ENCODE measurements at places on chromosomes 12 and 14.

DNA sequence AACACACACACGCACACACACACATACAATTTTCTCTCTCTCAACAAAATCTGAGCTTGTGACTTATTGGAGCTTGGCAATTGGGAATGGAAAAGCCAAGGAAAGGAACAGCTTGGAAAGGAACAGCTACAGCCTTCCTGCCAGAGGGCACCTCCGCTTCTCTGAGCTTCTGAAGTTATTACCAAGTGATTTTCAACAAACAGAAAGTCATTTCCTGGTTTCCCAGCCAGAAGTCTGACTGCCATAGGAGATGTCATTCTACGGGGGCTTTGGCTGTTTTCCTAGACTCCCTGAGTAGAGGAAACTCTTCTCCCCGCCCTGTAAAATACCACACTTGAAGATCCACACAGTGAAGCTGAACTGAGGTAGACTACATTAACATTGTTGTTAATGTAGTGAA lies 198.3 kb downstream of the CFAP54 start:
- no peak for DNase-seq

DNA sequence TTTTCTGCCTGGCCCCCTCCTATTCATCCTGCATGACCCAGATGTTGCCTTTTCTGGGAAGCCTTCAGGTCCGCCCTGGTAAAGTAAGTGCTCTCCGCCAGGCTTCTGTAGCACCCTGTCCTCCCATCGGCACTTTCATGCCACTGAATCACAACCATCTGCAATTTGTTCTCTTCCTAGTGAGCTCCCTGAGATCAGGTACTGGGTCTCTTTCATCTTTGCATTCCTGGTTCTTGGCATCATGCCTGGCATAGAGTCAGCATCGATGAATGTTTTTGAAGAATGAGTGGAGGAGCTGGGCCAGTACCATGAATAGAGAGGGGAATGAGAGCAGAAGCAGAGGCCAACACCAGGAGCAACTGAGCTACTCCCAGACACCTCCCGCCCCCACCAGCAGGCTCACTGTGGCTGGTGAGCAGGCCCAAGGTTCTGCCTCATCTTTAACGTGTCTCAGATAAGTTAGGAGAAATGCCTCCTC lies 13.1 kb downstream of the ZDHHC22 start:
- no peak for DNase-seq

DNA sequence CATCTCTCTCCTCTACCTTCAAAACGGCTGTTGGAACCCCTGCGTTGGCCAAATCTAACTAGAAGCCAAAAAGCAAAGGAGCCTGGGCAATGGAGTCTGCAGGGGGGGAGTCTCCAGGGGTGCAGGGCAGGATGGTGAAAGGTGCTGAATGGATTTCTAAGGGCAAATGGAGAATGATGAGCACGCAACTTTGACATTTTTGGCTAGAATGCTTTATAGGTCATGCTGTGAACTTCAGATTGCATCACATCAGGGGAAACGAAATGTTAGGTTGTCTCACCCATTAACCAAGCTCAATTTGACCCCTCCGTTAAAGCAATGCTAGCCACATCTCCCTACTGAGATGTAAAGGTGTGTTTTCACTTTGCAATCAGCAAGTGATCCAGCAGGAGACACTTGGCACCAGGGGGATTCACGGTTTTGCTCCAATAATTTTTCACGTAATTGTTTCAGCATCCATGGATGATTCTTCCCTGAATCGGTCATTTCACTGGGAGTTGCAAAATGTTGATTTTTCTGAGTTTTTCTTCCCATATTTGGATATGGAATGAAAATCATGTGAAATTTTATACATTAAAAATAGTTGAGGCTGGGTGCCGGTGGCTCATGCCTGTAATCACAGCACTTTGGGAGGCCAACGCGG lies 78.0 kb upstream of the MDM1 start:
- no peak for DNase-seq

DNA sequence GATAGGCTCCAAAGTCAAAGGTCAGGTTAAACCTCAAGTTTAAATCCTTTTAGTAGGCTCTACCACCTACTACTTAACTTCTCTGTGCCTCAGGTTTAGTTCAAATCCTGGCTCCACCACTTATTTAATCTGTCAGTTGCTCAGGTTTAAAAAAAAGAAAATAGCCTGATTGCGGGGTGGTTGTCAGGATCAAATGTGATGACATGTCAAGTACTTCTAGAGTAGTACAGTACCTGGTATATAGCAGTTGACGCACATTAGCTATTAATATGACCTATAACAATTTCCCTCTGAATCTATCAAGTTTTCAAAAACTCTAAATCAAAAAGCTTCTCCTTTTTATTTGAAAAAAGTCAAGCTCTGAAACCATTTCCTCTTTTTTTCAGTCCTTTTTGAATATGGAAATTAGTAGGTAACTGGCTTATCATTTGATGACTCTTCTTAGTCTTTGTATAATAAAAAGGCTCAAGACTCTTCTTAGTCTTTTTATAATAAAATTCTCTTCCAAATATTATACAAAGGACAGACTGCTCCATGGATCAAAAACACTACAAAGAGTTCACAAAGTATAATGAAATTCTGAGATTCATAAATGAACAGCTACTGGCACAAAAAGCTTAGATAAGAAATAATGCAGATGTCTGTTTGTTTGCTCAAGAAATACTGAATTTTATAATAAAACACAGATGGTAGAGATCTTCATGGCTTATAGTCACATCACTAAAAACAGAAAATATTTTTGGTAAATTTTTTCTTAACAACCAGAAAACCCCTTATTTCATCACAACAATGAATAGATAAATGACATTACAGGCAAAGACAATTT lies 5.0 kb downstream of the OSBPL8 start:
- DNase-seq = no peak

GRCh38 chr14:98888927-98889835 lies 382.8 kb downstream of the BCL11B start:
- no peak for DNase-seq

GRCh38 chr12:69994724-69995173 lies 169.7 kb downstream of the MYRFL start:
- DNase-seq = no peak

DNA sequence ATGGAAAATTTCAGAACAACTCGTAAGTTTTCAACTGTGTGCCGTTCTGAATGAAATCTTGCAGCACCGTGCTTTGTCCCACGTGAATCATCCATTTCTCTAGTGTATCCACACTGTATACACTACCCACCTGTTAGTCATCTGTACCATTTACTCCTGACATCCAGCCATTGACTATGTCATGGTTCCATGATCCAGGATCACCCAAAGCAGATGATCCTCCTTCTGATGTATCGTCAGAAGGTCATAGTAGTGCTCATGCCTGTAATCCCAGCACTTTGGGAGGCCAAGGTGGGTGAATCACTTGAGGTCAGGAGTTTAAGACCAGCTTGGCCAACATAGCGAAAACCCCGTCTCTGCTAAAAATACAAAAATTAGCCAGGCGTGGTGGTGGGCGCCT lies 122.9 kb downstream of the PPHLN1 start:
- no peak for DNase-seq

DNA sequence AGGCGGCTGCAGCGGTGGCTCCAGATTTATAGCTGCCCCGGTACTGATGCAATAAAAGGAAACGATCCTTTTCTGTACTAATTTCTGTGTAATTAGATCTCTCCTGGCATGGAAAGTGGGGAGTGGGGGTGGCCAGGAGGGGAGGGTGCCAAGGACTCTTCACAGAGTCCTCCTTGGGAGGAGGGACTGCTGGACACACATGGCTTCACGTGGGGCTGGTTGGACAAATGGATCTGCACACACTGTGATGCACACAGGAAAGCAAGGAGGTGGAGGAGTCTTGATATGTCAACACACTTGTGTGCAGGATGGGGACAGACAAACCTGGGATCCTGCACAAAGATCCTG lies 23.8 kb upstream of the ATP5MC2 start:
- DNase-seq = no peak

DNA sequence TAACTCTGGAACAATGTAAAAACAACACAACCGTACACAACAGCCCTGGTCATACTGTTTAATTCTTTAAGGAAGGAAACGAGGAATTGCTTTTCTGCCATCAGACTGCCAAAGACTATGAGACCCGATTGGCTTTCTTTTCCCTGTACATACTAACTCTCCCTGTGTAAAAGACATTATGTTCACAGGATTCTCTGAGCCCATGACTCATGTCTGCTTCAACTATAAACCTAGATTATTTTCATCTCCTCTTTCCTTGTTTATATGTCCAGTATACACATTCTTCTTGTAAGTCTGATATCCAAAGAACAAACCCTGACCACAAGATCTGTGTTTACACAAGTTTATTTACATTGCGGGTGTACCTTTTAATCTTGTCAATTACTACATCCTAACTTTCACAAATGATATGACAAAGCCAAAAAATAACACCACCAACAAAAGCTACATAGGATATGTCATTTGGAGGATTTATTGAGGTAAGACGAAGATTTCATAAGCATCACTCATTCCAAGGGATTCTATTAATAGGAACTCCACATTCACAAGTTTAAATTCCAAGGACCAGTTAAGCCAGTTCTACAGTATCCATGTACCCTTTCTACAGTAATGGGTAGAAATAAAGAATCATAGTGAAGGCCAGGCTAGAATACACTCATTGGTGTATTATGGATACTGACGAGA lies 67.3 kb downstream of the STXBP6 start:
- no peak for DNase-seq

- DNase-seq = no peak
Measured at GRCh38 chr14:35254736-35255135, 37.4 kb upstream of the PSMA6 start.

- no peak for DNase-seq
Measured at GRCh38 chr14:61656341-61656740, 39.0 kb upstream of the HIF1A start.

- no peak for DNase-seq
Measured at GRCh38 chr14:103045371-103045869, 11.9 kb downstream of the CDC42BPB start.

GRCh38 chr12:53179687-53180219 lies 769 bp upstream of the ZNF740 start:
- DNase-seq = no peak

DNA sequence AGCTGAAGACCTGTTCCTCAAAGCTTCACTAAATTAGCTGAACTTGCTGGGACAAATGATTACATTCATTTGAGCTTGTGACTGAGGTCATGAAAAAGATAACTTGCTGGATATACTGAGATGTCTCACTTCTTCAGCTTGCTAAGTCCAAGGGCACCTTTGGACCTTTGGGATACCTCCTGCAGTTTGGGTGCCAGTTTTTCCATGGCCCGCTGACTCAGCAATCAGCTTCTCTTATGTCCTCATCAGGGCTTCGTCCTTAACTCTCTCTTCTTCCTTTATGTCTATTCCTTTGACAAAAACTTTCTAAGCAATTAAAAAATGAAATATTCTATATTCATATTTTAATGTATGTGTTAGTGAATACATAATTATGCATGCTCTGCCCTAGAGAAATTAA lies 45.6 kb downstream of the OVCH1 start:
- no peak for DNase-seq

DNA sequence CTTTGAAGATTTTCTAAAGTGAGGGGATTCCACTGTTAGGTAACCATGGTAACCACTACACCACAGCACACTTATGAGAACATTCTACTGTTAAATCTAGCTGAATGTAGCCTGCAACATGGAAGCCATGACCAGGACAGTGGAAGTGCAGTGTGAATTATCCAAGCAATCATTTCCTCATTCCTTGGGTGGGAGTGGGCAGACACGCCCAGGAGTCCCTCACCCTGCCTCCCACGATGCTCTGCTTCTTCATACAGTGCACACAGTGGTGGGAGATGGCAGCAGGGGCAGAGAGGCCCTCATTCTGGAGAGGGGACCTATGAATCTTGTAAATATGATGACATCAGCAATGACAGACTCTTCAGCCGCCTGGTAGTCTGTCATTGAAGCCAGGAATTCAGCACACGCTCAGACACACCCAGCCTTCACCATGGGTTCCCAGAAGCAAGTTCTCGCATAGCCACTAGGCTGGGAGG lies 70.1 kb upstream of the HOXC13 start:
- no peak for DNase-seq

- no peak for DNase-seq
Measured at GRCh38 chr12:7501031-7501588, 2.5 kb downstream of the CD163 start.

DNA sequence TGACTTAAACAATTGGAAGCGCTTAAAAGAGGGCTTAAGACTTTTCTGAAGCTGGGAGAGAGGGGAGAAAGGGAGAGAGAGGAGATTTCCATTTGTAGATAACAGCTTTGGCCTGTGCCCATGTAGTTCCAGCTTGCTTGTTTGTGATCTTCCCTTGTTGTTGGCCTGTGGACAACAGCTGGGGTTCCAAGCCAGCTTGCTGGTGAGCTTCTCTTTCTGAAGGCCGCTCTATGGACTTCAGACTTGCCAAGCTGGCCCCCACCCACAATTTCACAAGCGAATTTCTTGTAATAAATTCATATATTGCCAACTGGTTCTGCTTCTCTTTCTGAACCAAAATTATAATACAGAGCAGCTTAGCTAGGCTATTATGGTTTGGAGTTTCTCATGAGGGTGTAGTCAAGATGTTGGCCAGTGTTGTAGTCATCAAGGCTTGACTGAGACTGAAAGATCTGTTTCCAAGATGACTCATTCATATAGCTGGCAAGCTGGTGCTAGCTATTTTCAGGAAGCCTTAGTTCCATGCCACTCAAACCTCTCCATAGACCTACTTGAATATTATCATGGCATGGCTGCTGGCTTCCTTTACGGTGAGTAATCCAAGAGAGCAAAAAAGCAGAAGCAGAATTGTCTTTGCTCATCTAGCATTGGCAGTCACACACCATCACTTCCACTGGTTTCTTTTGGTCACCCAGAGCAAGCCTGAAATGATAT lies 89.4 kb downstream of the ATP23 start:
- DNase-seq = no peak

GRCh38 chr12:89574736-89575208 lies 48.9 kb upstream of the POC1B start:
- no peak for DNase-seq

DNA sequence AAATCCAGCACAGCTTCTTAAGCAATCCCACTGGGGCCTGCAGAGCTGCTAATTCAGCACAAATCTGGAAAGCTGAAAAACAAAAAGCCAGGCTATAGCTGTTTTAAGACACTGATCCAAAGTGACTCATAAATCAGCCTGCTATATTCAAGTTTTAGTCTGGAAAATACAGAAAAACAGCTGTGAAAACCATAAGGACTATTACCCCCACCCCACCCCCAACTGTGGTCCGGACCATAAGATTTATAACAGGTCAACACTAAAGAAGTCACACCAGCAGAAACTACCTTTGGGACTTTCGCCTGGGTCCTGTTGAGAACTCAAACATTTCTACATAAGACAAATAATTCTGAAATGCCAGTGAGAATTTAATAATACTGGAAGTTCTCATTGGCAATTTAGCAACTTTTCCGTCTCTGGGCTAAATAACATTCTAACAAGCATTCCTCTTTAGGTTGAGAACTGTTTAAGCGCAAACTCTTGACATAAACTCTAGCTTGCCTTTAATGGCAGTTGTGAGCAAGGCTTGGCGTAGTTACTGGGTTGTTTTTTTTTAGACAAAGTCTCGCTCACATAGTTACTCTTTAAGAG lies 3.3 kb downstream of the LRIG3 start:
- no peak for DNase-seq

GRCh38 chr12:110531741-110532333 lies 29.7 kb downstream of the RAD9B start:
- no peak for DNase-seq

GRCh38 chr12:20492251-20492760 lies 124.0 kb downstream of the PDE3A start:
- DNase-seq = no peak

- DNase-seq = no peak
Measured at GRCh38 chr14:37890095-37890494, 294.7 kb downstream of the TTC6 start.

All from NCI-H2227 treated with DMSO at 0.1 percent for 48 hours (cell line).